ENCODE measurements at places on chromosomes 16 and 17. TPM values are rescaled to one million over a fixed set of nuclear protein-coding genes. Genes with fewer than 3 reads are reported as not detected.

Gene CDH5
- 0.27 TPM for total RNA-seq

Gene CTRL
- total RNA-seq: 1.5 TPM

Gene PRRT2
- total RNA-seq: 0.66 TPM

Gene APOH
- total RNA-seq: 3.6 TPM

Gene HOXB1
- total RNA-seq: not detected

Gene CMC2
- total RNA-seq: 127 TPM

Gene TMEM235
- not detected for total RNA-seq

Gene FOXL1
- total RNA-seq: 1.7 TPM
